ENCODE measurements at places on chromosomes 5 and 9. TPM values are rescaled to one million over a fixed set of nuclear protein-coding genes. Genes with fewer than 3 reads are reported as not detected.

GRCh38 chr5:1380910-1381309, 36.0 kb upstream of the CLPTM1L start:
- no peaks in the 10 kb centered on the region for H3K36me3 ChIP-seq
- no peaks in the 10 kb centered on the region for H3K27me3 ChIP-seq
- H3K27ac ChIP-seq = no peak overlapping the region
- peak overlapping the region; percentile 8 for H3K4me3 ChIP-seq
- no peak for DNase-seq
- H3K4me1 ChIP-seq = no peaks in the 10 kb centered on the region

- H3K4me3 ChIP-seq = no peak overlapping the region
- H3K36me3 ChIP-seq = peaks cover 8% of the 10 kb centered on the region
- H3K4me1 ChIP-seq = no peaks in the 10 kb centered on the region
- H3K27ac ChIP-seq = no peak overlapping the region
Observed at GRCh38 chr5:146015001-146015400, 78.6 kb downstream of the SH3RF2 start.

Gene SNX2
- 27.4 TPM for total RNA-seq

DNA sequence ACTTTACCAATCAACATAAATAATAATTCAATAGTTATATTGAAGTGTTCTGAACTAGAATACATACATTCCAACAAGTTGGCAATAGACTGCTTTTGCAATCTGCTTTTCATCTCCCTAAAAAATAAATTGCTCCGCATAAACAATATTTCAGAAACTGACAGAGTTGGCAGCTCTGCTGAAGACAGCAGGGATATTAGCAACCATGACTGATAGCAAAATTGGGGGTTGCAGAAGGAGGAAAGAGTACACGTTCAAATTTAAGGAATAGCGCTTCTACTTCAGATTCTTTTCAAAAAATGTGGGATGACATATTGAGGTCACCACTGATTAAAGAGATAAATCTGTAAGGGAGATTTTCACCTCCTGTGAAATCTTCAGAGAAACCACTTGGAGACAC, 521.2 kb downstream of the DTWD2 start:
- H3K4me1 ChIP-seq = no peaks in the 10 kb centered on the region
- H3K36me3 ChIP-seq = no peaks in the 10 kb centered on the region
- H3K27me3 ChIP-seq = no peaks in the 10 kb centered on the region
- DNase-seq = no peak

Gene CKMT2
- total RNA-seq = 1,365 TPM

DNA sequence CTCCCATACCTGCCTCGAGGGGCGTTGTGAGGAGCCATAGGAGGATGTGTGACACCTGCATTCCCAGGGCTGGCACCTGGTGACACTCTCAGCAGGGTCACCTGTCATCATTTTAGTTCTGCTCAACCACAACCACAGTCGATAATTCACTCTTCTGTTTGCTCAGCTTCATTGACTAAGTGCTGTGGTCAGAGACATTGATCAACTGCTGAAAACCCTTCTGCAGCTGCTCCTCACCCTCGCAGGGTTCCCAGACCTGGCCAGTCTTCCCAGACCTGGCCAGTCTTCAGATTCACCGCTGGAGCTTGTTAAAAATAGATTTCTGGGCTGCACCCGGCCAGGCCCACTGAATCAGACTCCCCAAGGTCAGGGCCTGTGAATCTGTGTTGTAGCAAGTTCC, 92.8 kb downstream of the MVB12B start:
- no peak overlapping the region for H3K27ac ChIP-seq
- DNase-seq = no peak

DNA sequence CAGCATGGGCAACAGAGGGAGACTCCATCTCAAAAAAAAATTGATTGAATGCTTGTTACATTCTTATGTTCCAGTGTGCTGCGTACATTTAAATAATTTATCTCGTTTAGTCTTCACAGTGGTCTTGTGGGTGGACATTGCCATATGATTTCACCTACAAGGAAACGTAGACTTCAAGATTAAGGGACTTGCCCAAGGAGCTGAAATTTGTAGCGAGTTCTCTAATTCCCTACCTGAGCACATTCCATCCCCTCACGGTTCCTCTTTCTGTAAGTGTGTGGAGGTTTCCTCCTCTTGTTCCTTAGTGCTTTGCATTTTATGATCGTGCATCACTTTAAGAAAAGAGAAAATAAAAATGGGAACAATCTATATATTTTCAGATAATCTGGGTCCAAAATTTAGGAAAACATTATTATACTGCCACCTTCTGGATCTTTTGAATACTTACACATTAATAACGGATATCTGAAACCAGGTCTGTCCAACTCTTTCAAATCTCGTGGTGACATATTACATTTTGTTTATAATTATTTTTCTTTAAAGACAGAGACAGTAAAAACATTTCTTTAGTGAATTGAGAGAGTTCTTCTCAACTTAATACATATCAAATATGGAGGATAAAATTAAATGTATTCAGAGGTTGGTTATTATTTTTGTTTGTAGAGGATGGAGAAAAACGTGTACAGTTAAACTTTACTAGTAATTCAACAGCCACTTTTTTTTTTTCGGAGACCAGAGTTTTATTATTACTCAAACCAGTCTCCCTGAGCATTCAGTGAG, 29.9 kb upstream of the C7 start:
- H3K27ac ChIP-seq = no peak overlapping the region
- DNase-seq = no peak
- no peak overlapping the region for H3K4me3 ChIP-seq
- H3K36me3 ChIP-seq = no peaks in the 10 kb centered on the region

DNA sequence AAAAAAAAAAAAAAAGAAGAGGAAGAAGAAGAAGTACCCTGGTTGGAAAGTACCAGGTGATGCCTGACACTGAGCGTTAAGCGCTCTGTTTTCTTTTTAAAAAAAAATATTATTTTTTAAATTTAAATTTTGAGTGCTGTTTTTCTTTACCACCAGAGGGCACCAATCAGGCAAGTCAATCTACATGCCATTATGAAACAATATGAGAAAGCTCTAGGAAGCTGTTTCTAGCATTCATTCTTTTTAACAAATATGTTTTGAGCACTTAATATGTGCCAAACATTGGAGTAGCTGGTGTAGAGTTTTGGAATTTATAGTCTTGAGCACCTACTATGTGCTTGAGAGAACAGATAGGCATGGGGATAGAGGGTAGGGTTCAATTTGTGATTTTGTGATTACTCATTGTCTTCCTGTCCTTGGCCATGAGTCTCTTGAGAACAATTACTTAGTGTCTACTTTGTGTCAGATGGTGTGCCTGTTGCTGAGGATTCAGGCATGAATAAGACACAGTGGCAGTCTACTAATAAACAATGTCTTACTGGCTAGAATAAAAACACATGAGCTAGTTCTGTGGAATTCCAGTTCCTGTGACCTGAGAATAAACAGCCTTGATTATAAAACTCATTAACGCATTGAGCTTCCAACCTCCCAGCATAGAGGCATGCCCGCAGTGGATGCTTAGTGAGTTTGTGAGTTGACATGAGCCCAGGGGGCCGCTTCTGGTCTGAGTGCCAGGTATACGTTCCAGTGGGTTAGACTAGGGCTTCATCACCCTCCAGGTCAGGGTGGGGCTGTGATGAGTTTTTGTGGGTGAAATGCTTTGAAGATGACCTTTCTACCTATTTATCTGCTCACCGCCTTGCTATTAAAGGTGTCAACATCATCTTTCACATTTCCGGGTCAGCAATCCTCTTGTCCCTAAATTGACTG, 3.0 kb upstream of the UBE2R2 start:
- H3K4me3 ChIP-seq = no peak overlapping the region
- no peaks in the 10 kb centered on the region for H3K27me3 ChIP-seq

GRCh38 chr5:78157001-78157400, 137.5 kb downstream of the AP3B1 start:
- no peak overlapping the region for H3K4me3 ChIP-seq
- no peaks in the 10 kb centered on the region for H3K27me3 ChIP-seq
- H3K36me3 ChIP-seq = peaks cover 31% of the 10 kb centered on the region
- no peak overlapping the region for H3K27ac ChIP-seq
- H3K4me1 ChIP-seq = no peaks in the 10 kb centered on the region
- DNase-seq = no peak

DNA sequence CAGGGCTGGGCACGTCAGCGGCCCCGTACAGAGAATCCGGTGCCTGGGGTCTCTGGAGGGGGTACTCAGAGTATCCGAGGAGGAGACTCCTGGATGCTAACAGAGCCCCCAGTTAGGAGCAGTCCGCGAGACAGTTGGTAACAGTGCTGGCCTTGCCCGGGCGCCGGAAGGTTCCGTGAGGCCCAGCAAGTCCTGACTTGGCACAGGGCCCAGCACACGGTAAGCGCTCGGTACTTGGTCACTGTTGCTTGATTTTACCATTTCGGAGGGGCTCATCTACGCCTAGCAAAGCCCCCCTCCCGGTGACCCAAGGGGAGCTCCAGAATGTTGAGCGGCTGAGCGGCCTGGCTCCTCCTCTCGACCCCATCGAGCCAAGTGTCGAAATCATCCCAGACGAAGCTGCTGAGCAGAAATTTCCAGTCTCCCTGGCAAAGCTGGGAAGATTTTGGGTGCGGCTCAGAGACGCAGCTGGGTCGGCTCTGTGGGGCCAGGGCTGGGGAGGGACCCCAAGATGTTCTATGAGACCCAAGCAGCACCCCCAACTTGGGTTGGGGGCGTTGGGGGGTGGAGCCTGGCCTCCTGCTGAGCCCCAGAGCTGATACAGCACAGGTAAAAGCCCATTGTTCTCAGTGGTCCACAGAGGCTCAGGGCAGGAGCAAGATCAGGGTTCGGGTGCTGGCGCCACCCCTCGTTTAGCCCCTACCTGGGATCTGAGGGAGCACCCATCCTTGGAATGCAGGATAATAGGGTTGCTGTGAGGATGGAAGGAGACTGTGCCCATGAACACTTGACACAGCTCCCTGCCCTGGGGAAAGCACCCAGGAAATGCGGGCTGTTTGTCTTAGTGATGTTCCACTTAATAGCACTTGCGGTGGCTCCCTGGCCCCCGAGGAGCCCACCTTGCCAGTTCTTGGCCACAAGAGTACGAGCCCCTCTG, 137.2 kb downstream of the C9orf50 start:
- no peaks in the 10 kb centered on the region for H3K36me3 ChIP-seq
- peak overlapping the region; percentile 99 for H3K27ac ChIP-seq
- peak; percentile 96 for DNase-seq
- H3K4me1 ChIP-seq = no peaks in the 10 kb centered on the region
- H3K4me3 ChIP-seq = peak overlapping the region; percentile 41

Gene NPR3
- total RNA-seq = 51.0 TPM

Gene AIF1L
- 15.4 TPM for total RNA-seq

Gene PCDHGB5
- 9.7 TPM for total RNA-seq

- no peaks in the 10 kb centered on the region for H3K36me3 ChIP-seq
- no peaks in the 10 kb centered on the region for H3K27me3 ChIP-seq
- H3K27ac ChIP-seq = no peak overlapping the region
- DNase-seq = no peak
- no peak overlapping the region for H3K4me3 ChIP-seq
Observed at GRCh38 chr9:20693068-20693467, 9.0 kb downstream of the FOCAD start.

Gene PAEP
- total RNA-seq = not detected

- no peak for DNase-seq
- H3K4me3 ChIP-seq = no peak overlapping the region
- H3K36me3 ChIP-seq = no peaks in the 10 kb centered on the region
- peaks cover 62% of the 10 kb centered on the region for H3K4me1 ChIP-seq
- no peak overlapping the region for H3K27ac ChIP-seq
- H3K27me3 ChIP-seq = no peaks in the 10 kb centered on the region
Observed at GRCh38 chr9:83701286-83701685, 6.5 kb downstream of the UBQLN1 start.

DNA sequence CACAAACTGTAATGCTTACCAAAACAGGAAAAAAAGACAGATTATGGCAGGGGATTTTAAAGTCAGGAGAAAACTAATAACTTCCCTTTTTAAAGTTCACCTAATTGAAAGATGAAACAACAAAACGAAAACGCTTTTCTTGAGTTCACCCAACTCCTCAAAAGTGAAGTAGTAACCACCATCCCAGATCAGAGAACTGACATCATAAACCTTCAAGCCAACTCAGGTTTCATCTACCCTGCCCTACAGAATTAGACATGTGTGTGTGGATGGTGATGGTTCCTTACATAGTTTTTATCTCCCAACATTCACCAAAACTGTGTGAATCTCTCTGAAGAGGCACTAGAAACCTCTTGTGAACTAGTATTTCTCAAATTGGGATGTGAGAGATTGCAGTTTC, 195.2 kb upstream of the PTGER4 start:
- H3K4me1 ChIP-seq = no peaks in the 10 kb centered on the region
- no peak for DNase-seq
- no peaks in the 10 kb centered on the region for H3K36me3 ChIP-seq

DNA sequence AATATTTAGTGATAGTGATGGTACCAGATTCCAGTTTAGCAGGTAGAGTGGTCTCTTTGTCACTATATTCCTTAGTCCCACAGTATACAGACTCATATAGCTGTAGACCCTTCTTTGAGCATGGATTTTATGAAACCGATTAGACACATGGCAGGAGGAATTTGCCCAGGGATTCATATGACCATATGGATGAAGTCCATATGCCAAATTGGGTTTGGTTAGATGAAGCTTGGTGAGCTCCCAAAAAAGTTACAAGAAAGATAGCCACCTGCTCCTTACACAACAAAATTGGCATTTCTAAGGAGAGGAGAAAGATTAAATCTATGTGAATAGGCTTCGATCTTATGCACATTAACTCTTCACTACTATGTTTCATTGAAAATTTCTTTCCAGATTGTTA, 211.4 kb downstream of the CWC27 start:
- no peak for DNase-seq
- H3K36me3 ChIP-seq = peaks cover 6% of the 10 kb centered on the region
- no peak overlapping the region for H3K27ac ChIP-seq
- no peaks in the 10 kb centered on the region for H3K4me1 ChIP-seq
- H3K27me3 ChIP-seq = no peaks in the 10 kb centered on the region
- H3K4me3 ChIP-seq = no peak overlapping the region

GRCh38 chr5:139294374-139295165, 1.0 kb downstream of the MATR3 start:
- H3K4me1 ChIP-seq = no peaks in the 10 kb centered on the region
- H3K4me3 ChIP-seq = peak overlapping the region; percentile 70
- H3K27ac ChIP-seq = peak overlapping the region; percentile 93
- no peaks in the 10 kb centered on the region for H3K36me3 ChIP-seq
- H3K27me3 ChIP-seq = no peaks in the 10 kb centered on the region

DNA sequence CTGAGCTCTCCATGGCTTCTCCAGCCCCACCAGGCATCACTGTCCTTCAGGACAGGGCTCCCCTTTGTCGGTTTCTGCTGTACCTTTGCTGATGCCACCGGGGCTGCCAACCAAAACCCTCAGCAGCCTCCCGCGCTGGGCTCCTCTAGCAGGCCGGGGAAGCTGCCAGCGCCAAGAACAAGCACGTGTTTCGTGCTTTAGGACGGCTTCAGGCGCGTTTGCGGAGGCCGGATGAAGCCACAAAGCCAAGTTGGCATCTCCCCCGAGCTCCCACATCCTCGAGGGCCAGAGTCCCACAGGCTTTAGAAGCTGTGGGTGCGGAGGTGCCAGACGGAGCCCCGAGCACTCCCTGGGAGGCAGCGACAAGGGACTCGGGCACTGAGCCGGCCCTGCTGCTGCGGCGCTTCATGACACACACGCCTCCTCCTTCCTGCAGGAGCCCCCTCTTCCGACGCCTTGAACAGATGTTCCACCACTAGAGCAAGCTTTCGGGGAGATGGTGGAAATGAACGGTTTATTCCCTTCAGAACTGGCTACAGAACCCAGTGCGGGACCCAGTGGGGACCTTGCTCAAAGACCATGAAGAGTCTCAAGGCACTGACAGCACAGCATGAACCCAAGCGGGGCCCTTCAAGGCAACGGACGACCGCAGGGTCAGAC, 36.7 kb downstream of the SARDH start:
- no peak overlapping the region for H3K27ac ChIP-seq
- H3K4me1 ChIP-seq = peaks cover 13% of the 10 kb centered on the region
- H3K36me3 ChIP-seq = no peaks in the 10 kb centered on the region

- no peaks in the 10 kb centered on the region for H3K36me3 ChIP-seq
- no peak for DNase-seq
- no peak overlapping the region for H3K27ac ChIP-seq
- no peaks in the 10 kb centered on the region for H3K4me1 ChIP-seq
- H3K27me3 ChIP-seq = no peaks in the 10 kb centered on the region
- no peak overlapping the region for H3K4me3 ChIP-seq
Observed at GRCh38 chr9:32247168-32247567, 137.3 kb upstream of the ACO1 start.
